ENCODE measurements at places on chromosomes 1 and 21.

GRCh38 chr21:15009837-15010363 is 54.9 kb downstream of the NRIP1 start:
- DNase-seq: no peak

DNA sequence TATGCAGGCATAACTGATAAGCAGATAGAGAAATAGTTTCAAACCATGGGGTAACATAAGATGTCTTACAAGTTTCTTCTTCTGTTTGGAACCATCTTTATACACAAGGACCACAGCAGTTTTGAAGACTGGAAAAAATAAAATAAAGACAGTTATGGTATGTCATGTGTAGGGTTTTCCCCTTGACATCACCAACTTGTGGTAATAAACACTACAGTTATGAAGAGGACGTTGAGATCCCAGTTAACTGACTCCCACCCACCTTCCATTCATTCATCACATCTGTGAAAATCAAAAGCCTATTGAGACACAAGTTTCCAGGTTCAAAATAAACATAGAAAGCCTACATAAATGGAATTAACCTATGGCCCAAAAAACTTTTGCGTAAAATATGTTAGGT is 92.5 kb upstream of the KRTAP19-8 start:
- DNase-seq: no peak

GRCh38 chr1:7596126-7596965 is 174.8 kb upstream of the VAMP3 start:
- DNase-seq: no peak

- peak; percentile 36 for DNase-seq
Observed at GRCh38 chr1:89633800-89634625, 1.1 kb downstream of the LRRC8C start.

GRCh38 chr1:93435443-93435842 is 12.5 kb upstream of the FNBP1L start:
- DNase-seq: no peak

- DNase-seq: peak; percentile 74
Observed at GRCh38 chr1:89483010-89483756, 41.4 kb upstream of the LRRC8B start.

DNA sequence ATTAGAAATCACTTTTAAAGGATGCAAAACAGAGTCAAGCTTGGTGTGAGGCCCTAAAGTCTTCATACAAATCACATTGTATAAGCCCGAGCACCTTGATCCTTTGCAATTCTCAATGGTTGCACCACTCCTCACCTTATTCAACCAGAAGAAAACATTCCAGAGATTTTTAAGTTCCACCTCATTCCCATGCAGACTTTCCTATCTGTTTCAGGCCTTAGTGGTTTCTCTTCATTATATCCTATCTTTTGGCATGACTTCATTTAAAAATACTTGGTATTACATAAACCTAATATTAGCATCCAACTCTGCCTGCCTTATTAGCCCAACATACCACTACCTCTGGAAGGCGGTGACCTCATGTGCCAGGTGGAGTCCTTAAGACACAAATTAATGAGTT is 9.3 kb upstream of the GREM2 start:
- DNase-seq: no peak

GRCh38 chr21:37101384-37101783 is 28.3 kb downstream of the TTC3 start:
- DNase-seq: no peak

DNA sequence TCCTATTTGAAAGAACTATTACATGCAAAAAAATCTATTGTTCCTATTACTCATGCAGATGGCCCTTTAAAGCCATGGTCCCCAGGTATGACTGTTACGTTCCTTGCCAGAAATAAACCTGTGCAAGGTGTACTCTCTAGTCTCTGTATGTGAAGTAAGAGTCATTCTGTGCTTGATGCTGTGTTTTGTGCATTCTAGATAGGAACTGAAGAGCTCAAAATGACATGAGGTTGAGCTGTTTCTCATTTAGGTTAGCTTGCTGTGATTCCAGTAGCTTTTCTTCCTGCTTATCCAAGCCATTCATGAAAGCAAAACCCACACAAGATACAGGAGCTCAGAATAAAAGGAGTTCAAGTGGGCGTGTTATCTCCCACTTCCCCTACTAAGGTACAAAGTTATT is 64.3 kb upstream of the ZNF326 start:
- DNase-seq: no peak

DNA sequence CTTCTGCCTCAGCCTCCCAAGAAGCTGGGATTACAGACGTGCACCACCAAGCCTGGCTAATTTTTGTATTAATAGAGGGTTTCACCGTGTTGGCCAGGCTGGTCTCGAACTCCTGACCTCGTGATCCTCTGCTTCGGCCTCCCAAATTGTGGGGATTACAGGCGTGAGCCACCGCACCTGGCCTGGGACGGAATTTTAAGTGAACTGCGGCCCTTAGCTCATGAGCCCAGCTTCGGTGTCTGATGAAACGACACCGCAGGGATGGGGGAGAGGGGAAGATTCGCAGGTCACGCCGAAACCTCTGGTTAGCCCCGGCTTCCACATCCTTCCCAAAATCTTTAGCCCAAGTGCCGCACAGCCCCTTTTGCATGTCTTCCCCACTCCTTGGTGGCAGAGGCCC is 39.1 kb downstream of the LRRC3 start:
- DNase-seq: no peak

- no peak for DNase-seq
Observed at GRCh38 chr1:42742617-42743316, 2.7 kb upstream of the CLDN19 start.

DNA sequence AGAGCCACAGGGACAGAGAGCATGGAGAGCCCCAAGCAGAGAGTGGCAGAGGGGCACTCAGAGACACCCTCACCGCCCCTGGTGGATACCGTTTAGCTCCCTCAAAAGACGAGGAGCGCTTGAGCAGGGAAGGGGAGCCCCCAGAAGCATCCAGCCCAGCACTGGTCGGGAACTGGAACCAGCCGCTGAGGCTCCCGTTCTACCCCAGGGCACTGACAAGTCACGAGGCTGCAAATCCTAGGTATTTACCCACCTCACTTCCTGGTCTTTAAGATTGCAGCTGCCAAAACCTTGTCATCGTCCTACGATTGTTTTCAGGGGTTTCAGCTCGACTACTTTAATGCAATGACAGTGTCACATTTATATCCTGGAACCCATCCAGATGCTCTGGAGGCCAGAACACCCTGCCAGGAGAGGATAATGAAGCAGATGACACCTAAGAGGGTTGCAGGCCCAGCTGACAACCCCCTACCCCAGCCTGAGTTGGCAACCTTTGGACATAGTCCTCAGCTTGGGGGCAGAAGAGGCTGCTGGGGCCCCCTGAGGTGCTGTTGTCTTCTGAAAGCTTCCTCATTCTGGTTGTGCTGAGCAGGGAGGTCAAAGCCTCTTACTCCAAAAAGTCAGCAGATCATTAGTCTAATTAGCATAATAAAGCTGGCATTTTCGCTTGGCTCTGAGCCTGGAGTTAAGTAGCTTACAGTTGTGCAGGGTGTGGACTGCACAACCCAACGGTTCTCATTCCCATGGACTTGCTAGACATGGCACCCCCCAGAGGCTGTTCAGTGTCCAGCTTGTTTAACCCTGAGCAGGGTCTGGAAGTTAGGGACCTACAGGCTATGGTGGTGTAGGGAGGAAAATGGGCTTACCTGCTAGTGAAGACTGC is 20.6 kb upstream of the BACE2 start:
- no peak for DNase-seq

GRCh38 chr1:226624526-226624925 is 76.0 kb downstream of the STUM start:
- DNase-seq: no peak

- DNase-seq: no peak
Observed at GRCh38 chr1:182713492-182713891, 29.1 kb upstream of the RGS8 start.

DNA sequence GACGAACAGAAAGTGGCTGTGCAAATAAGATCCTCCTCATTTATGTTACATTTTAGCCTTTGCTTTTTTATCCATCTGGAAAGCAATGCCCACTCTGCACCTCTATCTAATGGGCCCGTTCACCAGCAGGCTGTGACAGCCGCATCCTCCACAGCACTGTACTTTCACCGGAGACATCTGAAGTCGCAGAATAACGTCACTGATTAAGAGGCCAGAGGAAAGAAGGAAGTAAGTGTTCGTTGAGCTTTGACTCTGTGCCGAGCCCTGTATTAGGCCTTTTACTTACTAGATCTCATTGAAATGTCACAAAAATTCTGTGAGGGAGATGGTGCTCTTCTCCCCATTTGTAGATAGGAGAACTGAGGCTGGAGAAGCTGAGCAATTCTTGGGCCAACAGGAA is 62.3 kb downstream of the KAZN start:
- no peak for DNase-seq

GRCh38 chr1:227889047-227889862 is 58.5 kb downstream of the WNT9A start:
- no peak for DNase-seq

GRCh38 chr1:55443175-55443915 is 228.2 kb upstream of the USP24 start:
- peak; percentile 69 for DNase-seq

GRCh38 chr1:206023695-206024094 is at the start of gene CTSE:
CTSE (minus strand) TSS chr1:206023895; CDS start chr1:206023791, 104 bp downstream.
- DNase-seq: no peak

- no peak for DNase-seq
Observed at GRCh38 chr1:60388092-60388987, 314.8 kb upstream of the C1orf87 start.

GRCh38 chr1:247317702-247318101 is 14.0 kb downstream of the ZNF496 start:
- DNase-seq: no peak

- DNase-seq: no peak
Observed at GRCh38 chr1:170537798-170538503, 6.0 kb downstream of the GORAB start.

- no peak for DNase-seq
Observed at GRCh38 chr21:36596174-36596573, 102.7 kb upstream of the SIM2 start.

DNA sequence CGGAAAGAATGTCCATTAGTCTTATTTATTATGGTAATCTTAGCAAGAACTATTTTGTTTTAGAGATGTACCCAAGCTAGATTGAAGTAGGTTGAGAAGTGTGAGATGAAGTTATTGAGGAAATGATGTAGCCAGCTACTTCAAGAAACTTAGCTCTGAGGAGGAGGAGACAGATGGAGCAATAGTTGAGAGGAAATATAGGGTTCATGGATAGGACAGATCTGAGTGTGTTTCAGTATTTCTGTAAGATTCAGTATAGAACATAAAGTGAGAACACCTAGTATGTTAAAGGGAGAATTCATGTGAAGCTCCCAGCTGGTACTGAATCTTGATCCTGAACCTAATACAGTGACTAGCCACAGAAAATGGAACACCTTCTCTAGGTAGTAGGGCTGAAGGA is 28.9 kb downstream of the TSNAX start:
- DNase-seq: no peak

DNA sequence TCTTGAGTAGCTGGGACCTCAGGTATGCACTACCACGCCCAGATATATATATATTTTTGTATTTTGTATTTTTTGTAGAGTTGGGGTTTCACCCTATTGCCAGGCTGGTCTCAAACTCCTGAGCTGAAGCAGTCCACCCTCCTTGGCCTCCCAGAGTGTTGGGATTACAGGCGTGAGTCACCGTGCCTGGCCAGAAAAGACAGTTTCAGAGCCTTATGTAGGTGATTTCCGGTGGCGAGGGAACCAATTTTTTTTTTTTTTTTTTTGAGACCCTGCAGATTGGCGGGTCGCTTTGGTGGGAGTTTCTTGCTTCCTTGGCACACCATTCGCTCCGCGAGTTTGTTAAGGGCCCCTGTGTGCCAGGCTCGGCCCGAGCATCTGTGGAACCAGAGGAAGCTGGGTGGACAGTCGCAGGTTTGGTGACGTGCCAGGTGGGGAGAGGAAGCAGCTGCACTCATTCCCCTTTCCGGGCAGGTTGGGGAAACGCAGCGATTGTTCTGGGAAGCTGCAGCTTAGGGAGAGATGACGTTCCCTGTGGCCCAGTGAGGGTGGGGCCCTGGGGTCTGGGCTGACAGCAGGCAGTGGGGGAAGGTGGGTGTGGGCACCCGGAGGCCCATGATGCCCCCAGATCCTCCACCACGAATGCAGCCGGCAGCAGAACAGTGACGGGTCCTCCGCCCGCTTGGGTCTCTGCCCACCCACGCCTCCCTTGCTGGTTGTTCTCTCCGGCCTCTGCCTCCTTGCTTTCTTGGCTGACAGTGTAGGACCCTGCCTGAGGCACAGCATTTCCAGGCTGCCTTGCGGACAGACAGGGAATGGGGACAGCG is 25.1 kb downstream of the SPSB1 start:
- no peak for DNase-seq

DNA sequence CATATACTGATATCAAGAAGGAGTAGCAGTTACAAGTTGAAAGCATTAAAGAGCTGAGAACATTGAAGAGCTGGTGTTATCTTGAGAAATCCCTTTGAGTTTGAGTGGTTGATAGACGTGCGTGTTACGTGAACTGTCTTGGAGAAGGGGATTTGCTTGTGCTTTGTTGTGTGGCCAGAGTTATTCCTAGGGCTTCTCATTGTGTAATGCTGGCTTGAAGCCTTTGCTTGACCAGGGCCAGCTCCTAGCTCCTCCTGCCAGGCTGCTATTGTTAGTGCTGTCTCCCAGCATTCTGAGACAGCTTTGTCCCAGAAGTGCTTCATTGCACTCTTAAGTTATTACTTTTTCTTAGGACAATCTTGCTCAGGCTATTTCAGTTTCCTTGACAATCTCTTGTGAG is 116.2 kb upstream of the KCNK2 start:
- DNase-seq: no peak

GRCh38 chr1:162353702-162354101 is 23.0 kb downstream of the SPATA46 start:
- no peak for DNase-seq

DNA sequence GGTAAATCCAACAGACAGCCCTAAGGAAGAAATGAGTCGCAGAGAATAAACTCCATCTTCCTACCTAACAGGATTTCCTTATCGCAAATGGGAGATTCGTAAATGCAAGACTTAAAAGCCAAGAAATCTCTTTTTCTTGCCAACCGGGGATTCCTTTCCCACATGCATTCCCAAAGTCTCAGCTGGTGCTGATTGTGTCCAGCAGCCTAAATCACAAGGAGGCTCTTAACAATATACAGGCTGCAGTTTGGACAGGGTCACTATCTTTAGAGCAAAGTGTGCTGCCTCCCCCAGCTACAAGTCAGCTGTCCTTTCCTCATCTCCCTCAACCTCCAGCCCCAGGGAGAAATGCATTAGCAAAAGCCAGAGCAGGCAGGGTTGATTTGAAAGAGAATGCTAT is 189.8 kb upstream of the PLXNA2 start:
- no peak for DNase-seq

DNA sequence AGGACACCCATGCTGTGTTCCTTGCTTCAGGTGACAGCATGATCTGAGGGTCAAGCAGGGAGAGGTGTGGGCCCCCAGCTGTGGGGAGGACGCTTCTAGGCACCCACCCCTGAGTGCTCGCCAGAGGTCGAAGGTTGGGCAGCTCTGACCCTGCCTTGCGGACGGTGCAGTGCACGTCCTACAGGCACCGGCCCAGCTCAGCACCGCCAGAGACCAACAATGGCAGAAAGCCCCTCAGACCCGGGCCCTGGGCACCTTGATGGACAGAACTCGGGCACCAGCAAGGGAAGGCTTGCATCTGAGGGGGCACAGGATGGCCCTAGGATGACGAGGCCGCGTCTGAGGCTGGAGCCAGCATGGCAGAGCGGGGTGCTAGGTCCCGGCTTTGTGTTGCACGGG is 24.7 kb downstream of the NADK start:
- DNase-seq: no peak
